ENCODE measurements at places on chromosomes 4 and X.

DNA sequence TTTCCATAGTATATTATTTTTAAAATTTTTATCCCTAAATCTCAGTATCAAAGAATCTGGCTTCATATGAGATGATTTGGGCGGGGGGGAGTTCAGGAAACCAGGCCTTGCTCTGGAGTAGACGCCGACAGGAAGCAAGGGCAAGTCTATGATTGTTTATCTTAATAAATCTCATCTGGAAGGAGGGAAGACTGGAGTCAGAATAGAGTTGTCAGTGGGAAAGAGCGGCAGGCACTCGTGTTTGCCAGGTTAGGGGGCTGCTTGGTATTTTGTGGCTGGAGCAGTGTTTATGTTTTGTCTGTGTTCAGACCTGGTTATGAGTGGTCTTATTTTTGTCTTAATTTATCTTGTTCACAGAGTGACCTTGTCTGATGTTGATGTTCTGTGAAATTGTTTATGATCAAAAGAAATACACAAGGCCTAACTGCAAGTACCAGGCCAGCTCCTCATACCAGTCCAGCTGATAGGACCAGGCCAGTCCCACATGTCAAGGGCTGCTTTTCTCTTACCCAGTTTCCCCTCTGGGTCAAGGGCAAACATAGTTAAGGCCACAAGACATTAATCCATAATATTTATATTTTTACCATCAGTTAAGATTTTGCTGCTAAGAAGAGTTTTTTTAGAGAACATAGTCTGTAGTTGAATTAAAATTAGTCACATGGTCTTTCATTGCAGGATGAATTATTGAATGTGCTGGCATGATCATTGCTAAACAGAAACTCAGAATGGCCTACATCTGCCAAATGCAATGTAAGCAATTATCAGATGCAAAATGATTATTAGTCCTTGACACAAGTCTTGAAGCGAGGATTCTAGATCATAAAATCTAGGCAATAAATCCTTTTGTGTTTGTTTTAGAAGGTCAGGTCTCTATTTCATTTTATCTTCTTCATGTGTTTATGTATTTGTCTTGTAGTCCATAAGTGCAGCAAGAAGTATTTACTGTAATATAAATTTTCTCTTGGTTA, 176.5 kb downstream of the GASK1B start:
- DNase-seq: no peak

- DNase-seq: no peak
Observed at GRCh38 chr4:133151691-133152329, 2.7 kb downstream of the PCDH10 start.

GRCh38 chr4:16114546-16114945, 30.7 kb upstream of the PROM1 start:
- no peak for DNase-seq

DNA sequence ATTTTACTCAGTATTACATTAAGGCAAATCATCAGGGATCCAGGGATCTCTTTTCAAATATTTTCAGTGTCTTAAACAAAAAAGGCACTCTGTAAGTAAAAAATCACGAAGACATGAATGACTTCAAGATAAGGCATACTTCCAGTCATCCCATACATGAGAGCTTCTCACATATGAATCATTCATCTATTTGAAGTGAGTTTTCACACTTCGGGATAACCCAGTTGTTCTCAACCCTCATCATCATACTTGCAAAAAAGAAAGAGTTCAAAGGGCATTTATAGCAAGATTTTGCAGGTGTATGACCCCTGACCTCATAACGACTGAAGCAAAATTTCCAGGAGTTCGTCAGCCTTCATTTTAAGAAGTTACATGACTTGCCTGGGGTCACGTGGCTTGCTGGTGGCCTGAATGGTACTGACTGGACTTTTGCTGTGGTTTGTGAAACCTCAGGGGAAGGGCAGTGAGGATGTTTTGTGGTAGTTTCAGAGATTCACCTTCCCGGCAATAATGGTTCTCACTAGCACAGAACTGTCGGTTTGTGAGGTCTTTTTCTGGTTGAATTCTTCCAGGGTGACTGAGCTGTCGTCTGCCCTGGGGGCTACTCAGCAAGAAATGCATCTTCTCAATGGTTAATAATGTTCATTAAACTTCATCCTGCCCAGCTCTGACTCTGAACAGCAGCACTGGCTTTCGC, 115.8 kb upstream of the SHISA3 start:
- DNase-seq: no peak

DNA sequence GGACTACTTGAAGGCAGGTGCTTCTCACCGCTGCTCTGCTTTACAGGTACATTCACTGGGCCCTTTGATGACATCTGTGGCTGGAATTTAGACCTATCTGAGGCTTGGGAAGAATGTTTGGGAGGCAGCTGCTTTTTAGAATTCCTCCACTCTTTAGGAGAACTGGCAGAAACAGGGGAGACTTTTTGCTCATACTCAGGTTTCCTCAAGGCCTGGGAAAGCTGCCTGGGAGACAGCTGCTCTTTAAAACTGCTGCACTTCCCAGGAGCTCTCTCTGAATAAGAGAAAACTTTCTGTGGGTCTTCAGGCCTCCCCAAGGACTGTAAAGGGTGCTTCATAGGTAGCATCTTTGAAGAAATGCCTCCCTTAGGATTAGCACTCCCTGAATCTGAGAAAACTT, 14.3 kb downstream of the CT47C1 start:
- no peak for DNase-seq

- DNase-seq: no peak
Observed at GRCh38 chrX:134191281-134191680, 45.7 kb upstream of the CCDC160 start.

Measured in activated CD4-positive, CD25-positive, alpha-beta regulatory T cell treated with anti-CD3 and anti-CD28 coated beads, Interleukin-2, amount 50 U/mL, for 16 hours (primary cell).